ENCODE measurements at places on chromosomes 5 and 9. TPM values are rescaled to one million over a fixed set of nuclear protein-coding genes. Genes with fewer than 3 reads are reported as not detected.

Gene LRRC19
- total RNA-seq: not detected

Gene IFNA21
- total RNA-seq: not detected

Gene GABBR2
- total RNA-seq: 0.12 TPM

Gene GARNL3
- 5.1 TPM for total RNA-seq

Data from uterine smooth muscle cell (primary cell).